ENCODE measurements at places on chromosomes 4 and X.

DNA sequence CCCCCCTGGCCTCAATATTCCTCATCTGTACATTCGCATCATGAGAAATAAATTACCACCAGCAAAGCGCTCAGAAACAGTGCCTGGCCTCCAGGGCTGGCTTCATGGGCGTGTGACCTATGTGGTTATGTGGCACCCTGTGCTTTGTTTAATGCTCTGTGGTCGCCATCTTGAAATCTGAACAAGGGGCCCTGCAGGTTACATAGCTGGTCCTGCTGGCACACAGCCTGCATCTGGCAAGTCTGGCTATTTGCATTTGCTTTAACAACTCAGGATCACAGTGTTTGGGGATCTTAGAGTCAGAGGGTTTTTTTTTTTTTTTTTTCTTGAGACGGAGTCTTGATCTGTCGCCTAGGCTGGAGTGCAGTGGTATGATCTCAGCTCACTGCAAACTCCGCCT is 9.9 kb downstream of the FOXP3 start:
- no peak for DNase-seq

- DNase-seq = no peak
Observed at GRCh38 chr4:72410158-72410557, 158.9 kb downstream of the ADAMTS3 start.

DNA sequence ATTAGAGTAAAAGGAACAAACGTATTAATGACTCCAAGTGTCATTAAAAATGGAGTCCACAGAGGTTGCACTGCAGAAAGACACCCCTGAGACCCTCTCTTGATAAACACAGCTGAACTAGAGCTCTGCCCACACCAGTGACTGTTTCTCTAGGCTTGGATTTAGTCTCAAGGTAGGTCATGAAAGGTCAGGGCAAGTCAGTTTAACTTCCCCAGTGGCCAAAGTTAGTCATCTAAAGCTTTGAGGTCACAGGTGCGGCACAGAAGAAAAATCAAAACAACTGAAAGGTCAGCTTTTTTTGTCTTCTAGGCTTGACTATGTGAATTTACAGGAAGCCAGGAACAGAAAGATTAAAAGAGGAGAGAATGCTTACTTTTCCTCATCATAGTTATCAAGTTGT is 749.6 kb downstream of the RAB28 start:
- DNase-seq = no peak

- DNase-seq = no peak
Observed at GRCh38 chr4:39822662-39823061, 124.7 kb downstream of the UBE2K start.

GRCh38 chr4:138085736-138086305 is 156.3 kb downstream of the SLC7A11 start:
- no peak for DNase-seq

GRCh38 chrX:126836186-126836585 is 16.7 kb downstream of the PRR32 start:
- DNase-seq = no peak

DNA sequence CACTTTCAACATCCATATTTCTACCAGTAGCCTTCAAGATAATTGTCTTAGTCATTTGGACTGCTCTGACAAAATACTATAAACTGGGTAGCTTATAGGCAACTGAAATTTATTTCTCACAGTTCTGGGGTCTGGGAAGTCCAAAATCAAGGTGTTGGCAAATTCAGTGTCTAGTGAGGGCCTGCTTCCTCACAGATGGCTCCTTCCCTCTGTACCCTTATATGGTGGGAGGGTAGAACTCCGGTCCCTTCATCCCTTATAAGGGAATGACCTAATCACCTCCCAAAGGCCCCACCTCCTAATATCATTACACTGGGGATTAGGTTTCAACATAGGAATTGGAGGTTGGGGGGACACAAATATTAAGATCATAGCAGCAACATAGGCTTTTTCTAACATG is 7.4 kb upstream of the TBC1D25 start:
- DNase-seq = no peak

DNA sequence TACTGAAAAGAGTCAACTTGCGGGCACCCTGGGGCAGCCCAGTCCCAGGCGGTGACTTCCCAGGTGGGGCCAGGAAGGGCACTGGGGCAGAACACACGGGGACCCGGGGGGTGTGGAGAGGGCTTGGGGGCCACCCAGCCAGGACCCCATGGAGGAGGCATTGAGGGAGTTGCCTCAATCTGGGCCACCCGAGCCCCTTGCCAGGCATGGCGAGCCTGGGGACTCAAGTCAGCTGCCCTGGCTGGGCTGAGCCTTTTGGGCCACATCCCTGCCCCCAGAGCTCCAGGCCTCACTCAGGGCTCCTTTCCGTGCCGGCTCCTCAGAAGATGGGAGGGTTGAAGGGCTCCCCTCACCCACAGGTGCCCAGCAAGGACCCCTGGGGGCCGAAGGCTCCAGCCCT is 6.6 kb upstream of the CPLX1 start:
- DNase-seq = no peak

GRCh38 chr4:88002786-88003185 is 4.6 kb upstream of the PKD2 start:
- no peak for DNase-seq

- no peak for DNase-seq
Observed at GRCh38 chrX:131187206-131187605, 101.9 kb downstream of the IGSF1 start.

- DNase-seq = no peak
Observed at GRCh38 chr4:148827781-148828180, 385.6 kb upstream of the NR3C2 start.

GRCh38 chr4:101068115-101068514 is 279.2 kb downstream of the PPP3CA start:
- DNase-seq = no peak

Measured in activated CD4-positive, alpha-beta T cell treated with anti-CD3 and anti-CD28 coated beads for 36 hours (primary cell).